ENCODE measurements at places on chromosomes 7 and 10.

GRCh38 chr7:77843194-77843593 is 44.6 kb downstream of the PHTF2 start:
- DNase-seq: no peak

DNA sequence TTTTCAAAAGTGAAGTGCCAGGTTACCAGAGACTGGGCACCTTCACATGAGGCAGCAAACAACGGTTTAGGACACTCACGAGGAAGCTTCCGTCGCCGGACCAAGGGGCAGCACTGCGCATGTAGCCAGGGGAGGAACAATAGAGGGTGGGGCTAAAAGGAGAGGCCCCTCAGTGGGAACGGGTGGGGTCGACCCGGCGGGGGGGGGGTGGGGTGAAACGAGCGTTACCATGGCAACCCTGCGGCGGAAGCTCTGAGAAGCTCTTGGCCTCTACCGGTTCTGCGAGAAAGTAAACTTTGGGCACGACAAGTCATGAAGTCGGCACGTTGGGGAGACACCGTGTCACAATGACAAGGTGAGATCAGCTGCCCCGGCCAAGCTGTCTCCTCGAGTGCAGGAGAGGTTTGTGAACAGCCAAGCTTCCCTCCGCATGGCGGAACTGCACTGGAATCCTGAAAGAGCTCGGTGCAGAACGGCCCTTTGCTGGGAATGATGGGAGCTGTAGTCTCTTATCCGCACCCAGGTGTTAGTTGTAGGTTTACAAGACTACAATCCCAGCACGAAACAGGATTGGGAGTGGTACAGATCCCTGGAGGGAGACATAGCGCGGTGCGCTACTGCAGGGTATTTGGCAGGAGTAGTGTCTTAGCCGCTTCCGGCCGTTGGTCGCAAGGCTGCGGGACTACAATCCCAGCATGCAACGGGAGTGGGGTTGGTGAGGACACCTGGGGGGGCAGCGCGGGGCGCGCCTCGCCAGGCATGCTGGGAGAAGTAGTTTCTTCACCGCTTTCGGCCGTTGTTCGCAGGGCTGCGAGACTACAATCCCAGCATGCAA is 72.8 kb upstream of the ZNF722 start:
- no peak for DNase-seq

DNA sequence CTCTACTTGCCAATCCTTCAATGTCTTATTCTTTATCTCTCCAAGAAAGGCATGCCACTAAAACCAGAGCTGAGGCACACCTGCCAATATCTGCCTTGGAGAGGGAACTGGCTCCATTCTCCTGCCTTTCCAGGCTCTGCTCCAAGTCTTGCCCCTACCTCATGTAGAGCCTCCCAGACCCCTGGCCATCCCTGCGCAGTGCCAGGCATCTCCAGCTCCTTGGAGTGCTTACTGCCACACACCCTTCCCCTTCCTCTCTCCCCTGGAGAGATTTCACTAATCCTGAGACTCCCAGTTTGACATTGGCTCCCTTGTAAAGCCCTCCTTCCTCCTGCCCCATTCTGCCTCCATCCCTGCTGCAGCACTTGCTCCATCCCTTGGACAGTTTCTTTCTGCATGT is 255.2 kb upstream of the ZMIZ1 start:
- no peak for DNase-seq

- no peak for DNase-seq
These were observed 12.6 kb upstream of the WDFY4 start for GRCh38 chr10:48671914-48672595.
